ENCODE measurements at places on chromosomes 2 and 18. TPM values are rescaled to one million over a fixed set of nuclear protein-coding genes. Genes with fewer than 3 reads are reported as not detected.

CCL20 gene
- not detected for total RNA-seq

- H3K36me3 ChIP-seq = no peaks in the 10 kb centered on the region
- H3K27me3 ChIP-seq = no peaks in the 10 kb centered on the region
- no peak overlapping the region for H3K27ac ChIP-seq
- no peaks in the 10 kb centered on the region for H3K4me1 ChIP-seq
- DNase-seq = no peak
Measured at GRCh38 chr2:196372811-196373664, 201.7 kb upstream of the STK17B start.

DNA sequence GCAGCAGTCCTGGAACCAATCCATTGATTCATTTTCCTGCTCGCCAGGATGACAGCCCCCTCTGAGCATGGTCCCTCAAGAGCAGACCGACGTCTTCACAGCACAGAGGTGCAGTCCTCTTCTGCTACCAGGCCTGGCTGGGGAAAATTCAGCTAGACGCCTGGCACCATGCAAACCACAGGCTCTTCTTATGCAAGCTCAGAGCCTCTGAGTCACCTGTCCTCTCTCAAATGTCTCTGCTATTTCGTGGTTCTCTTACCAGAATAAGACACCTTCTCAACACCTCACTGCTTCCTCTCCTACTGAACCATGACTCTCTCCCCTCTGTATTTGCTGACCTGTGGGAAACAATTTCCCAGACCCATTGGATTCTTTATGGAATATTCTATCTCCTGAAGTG lies 79.8 kb upstream of the CYRIA start:
- peak overlapping the region; percentile 12 for H3K27ac ChIP-seq
- no peaks in the 10 kb centered on the region for H3K36me3 ChIP-seq
- no peak overlapping the region for H3K4me3 ChIP-seq
- peak; percentile 54 for DNase-seq
- H3K27me3 ChIP-seq = no peaks in the 10 kb centered on the region

DNA sequence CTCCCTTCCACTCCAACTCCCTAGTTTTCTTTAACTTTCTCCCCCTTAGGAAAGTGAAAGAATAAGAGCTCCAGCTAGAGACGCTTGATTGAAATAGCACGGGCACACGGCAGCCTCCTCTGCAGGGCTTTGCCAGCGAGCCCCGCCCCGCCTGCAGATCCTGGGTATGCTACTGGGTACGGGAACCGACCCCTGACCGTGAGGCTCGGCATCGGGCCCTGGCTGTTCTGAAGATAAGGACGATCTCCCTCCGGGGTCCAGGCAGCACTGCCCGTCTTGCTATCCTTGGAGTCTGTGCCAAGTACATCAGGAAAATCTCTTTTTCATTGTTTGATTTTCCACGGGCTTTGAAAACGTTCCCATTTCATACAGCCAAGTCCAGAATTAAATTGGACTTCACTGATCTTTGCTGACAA lies 284.5 kb downstream of the MTX2 start:
- H3K27me3 ChIP-seq = no peaks in the 10 kb centered on the region
- no peak overlapping the region for H3K27ac ChIP-seq
- peaks cover 5% of the 10 kb centered on the region for H3K4me1 ChIP-seq
- peak; percentile 65 for DNase-seq
- H3K36me3 ChIP-seq = no peaks in the 10 kb centered on the region

NEU4 gene
- not detected for total RNA-seq

DNA sequence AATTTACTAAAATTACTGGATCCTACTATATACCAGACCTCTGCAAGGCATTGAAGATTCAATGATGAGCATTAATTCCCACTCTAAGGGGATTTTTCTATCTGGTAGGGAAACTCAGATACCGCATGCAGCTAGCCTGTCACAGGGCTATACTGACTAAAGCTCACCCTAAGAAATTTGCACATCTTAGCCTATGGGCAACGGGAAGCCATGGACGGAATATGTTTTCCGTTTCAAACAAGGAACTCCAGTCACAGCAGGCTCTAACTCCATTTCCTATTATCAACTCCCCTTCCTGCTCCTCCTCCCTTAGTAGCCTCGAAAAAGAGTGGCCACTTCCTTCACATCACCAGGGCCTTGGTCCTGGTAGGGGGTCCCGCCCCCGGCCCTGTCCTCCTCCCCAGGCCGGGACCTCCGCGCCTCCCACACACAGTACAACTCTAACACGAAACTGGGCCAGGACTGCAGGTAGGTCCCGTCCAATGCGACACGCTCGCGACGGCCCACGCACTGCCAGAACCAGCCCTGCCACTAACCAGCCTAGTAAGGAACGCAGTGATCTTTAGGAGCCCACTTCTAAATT lies 659 bp upstream of the COX5B start:
- peaks cover 15% of the 10 kb centered on the region for H3K4me1 ChIP-seq
- H3K27me3 ChIP-seq = no peaks in the 10 kb centered on the region
- peak overlapping the region; percentile 81 for H3K27ac ChIP-seq
- no peak for DNase-seq
- peaks cover 17% of the 10 kb centered on the region for H3K36me3 ChIP-seq
- peak overlapping the region; percentile 16 for H3K4me3 ChIP-seq

GRCh38 chr18:60064271-60064670 lies 164.5 kb downstream of the PMAIP1 start:
- H3K4me1 ChIP-seq = peaks cover 4% of the 10 kb centered on the region
- no peak for DNase-seq
- no peaks in the 10 kb centered on the region for H3K36me3 ChIP-seq

LHCGR gene
- total RNA-seq = 0.59 TPM

DNA sequence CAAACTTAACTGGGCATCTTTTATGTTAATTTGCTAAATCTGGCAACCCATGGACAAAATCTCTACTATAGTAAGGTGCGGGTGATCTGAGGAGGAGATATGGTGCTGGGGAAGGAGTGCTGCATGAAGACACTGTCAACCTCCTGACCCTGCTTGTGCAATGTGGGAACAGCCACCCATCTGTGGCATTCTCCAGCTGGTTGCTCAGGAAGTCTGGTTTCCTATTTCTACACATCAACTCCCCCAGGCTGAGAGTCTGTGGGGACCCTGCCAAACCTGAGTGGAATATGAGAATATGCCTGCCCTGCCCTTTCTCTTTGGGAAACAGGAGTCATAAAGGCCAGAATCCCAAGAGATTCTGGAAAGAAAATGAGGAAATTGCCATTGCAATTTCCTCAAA lies 60.1 kb upstream of the PAX3 start:
- H3K27ac ChIP-seq = no peak overlapping the region
- no peak overlapping the region for H3K4me3 ChIP-seq
- no peaks in the 10 kb centered on the region for H3K27me3 ChIP-seq
- peaks cover 12% of the 10 kb centered on the region for H3K4me1 ChIP-seq
- no peak for DNase-seq
- H3K36me3 ChIP-seq = no peaks in the 10 kb centered on the region

GRCh38 chr2:71784734-71785511 lies 331.6 kb downstream of the DYSF start:
- no peaks in the 10 kb centered on the region for H3K27me3 ChIP-seq
- no peak overlapping the region for H3K27ac ChIP-seq
- H3K4me1 ChIP-seq = no peaks in the 10 kb centered on the region
- DNase-seq = no peak
- no peaks in the 10 kb centered on the region for H3K36me3 ChIP-seq
- no peak overlapping the region for H3K4me3 ChIP-seq

DNA sequence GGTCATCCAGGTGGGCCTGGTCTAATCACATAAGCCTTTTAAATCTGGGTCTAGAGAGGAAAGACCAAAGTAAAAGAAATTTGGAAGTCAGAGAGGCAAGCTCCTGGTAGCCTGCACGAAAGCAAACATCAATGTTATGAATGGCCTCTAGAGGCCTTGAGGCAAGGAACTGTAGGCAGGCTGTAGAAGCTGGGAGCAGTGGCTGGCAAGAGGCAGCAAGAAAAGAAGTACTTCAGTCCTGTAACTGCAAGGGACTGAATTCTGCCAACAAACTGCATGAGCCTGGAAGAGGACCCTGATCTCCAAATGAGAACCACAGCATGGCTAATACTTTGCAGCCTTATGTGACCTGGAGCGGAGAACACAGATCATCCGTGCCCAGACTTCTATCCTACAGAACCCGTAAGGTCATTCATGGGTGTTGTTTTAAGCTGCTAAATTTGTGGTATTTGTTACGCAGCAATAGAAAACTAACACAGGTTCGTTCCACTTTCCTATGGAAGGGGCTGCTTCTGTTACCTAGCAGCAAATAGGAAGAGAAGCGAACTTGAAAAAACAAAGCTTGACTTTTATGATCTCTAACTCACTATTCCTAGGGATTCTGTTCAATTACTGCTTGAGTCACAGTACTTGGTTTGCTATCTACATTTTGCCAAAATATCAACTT lies 1.2 kb downstream of the IMMT start:
- no peak overlapping the region for H3K4me3 ChIP-seq
- H3K36me3 ChIP-seq = no peaks in the 10 kb centered on the region

DNA sequence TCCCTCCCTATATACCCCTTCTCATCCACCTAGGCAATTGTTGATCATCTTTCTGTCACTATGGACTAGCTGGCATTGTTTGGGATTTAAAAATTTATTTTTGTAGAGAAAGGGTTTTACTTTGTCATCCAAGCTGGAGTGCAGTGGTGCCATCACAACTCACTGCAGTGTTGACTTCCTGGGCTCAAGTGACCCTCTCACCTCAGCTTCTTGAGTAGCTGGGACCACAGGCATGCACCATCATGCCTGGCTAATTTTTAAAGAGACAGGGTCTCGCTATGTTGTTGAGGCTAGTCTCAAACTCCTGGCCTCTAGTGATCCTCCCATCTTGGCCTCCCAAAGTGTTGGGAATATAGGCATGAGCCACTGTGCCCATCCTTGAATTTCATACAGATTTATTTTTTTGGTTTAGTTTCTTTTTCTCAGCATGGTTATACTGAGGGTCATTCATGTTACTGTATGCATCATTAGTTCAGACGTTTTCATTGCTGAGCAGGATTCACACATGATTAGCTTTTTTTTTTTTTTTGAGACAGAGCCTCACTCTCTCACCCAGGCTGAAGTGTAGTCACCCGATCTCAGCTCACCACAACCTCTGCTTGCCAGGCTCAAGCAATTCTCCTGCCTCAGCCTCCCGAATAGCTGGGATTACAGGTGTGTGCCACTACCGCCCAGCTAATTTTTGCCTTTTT lies 8.6 kb upstream of the PCARE start:
- no peak overlapping the region for H3K4me3 ChIP-seq
- H3K27ac ChIP-seq = no peak overlapping the region
- H3K27me3 ChIP-seq = no peaks in the 10 kb centered on the region

DNA sequence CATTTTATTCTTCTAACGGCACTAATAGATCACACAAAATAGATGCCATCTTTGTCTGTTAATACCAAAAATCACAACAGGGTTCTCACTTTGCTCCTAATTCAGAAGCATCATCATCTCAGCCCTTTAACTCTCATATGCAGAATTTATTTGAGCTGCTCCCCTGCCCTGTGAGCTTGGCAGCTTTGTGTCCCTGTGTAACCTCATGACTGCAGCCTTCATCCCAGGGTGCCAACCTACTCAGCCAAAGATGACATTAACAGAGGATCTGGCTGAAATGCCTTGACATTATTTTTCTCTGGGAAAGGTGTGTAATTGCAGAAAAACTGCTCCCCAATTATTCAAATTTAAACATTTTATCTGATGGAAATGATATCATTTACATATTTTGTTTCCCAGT lies 319.4 kb downstream of the NRXN1 start:
- H3K4me1 ChIP-seq = no peaks in the 10 kb centered on the region
- no peaks in the 10 kb centered on the region for H3K27me3 ChIP-seq
- H3K36me3 ChIP-seq = no peaks in the 10 kb centered on the region
- DNase-seq = no peak

- DNase-seq = no peak
- no peaks in the 10 kb centered on the region for H3K36me3 ChIP-seq
- no peak overlapping the region for H3K27ac ChIP-seq
- no peak overlapping the region for H3K4me3 ChIP-seq
- H3K27me3 ChIP-seq = no peaks in the 10 kb centered on the region
- no peaks in the 10 kb centered on the region for H3K4me1 ChIP-seq
Measured at GRCh38 chr2:95260028-95261023, 13.9 kb upstream of the PROM2 start.
